Left lung (tissue), 14 donors: ENCODE measurements at places on chromosomes 5 and 9.
A peak's percentile ranks its signal among the peaks of the same experiment; 100 is the strongest.

- H3K27ac ChIP-seq = no peak overlapping the region
- H3K27me3 ChIP-seq = no peaks in the 10 kb centered on the region
- no peaks in the 10 kb centered on the region for H3K36me3 ChIP-seq
- no peak for DNase-seq
- H3K4me1 ChIP-seq = peaks cover 12% of the 10 kb centered on the region
- no peak overlapping the region for H3K4me3 ChIP-seq
These were observed 8.1 kb downstream of the PRELID2 start for GRCh38 chr5:145826895-145827674.

DNA sequence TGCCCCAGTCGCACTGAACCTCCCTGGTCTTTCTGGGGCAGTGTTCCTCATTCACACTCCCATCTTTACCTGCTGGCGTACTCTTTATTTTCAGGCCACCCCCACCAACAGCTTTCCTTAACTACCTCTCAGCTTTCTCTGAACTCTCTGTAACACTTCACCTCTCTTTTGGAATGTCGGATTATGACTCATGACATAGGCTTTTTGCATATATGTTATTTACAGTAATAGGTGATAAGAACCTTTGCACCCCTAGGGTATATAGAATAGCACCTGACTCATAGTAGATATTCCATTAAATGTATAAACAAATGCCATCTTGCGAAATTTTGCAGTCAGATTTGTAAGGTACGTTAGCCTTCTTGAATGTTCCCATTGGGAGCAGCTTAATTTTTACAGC, 52.9 kb upstream of the MIER3 start:
- H3K4me1 ChIP-seq = no peaks in the 10 kb centered on the region
- no peak overlapping the region for H3K27ac ChIP-seq
- H3K27me3 ChIP-seq = no peaks in the 10 kb centered on the region
- no peak for DNase-seq
- H3K4me3 ChIP-seq = no peak overlapping the region

DNA sequence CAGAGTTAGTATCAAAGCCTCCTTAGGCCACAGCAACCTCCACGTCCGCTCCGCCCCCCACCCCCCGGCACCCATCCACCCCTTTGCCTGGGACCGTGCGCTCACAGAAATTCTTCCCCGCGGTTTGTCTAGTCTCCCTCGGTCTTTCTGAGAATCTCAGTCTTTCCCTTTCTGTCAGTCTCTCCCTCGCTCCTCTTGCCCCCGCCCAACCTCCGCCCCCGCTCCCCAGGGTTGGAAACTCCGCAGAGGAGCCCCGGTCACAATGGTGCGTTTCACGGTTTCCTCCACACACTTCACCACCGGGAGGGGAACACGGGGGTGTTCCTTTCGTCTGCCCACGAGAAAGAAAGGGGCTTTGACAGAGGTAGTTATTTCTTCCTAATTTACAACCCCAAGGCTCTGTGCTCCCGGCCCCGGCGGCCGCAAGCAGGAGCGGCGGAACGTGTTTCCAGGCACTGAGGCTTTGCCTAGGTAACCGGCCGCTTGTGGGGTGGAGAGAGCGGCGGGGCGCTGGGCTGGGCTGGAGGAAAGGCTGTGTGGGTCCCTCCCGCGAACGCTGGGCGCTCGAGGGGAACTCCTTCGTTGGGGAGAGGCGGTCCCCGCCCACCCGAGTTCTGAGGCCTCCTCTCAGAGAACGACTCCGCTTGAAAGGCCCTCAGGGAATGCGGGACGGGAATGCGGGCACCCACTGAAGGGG, 2.1 kb downstream of the NR4A3 start:
- H3K4me1 ChIP-seq = peaks cover 16% of the 10 kb centered on the region
- DNase-seq = peak; percentile 20
- H3K27ac ChIP-seq = no peak overlapping the region
- H3K4me3 ChIP-seq = peak overlapping the region; percentile 60
- no peaks in the 10 kb centered on the region for H3K36me3 ChIP-seq

GRCh38 chr5:72199681-72200080, 92.4 kb downstream of the MAP1B start:
- H3K4me1 ChIP-seq = no peaks in the 10 kb centered on the region
- no peak overlapping the region for H3K27ac ChIP-seq
- no peak overlapping the region for H3K4me3 ChIP-seq
- no peak for DNase-seq

DNA sequence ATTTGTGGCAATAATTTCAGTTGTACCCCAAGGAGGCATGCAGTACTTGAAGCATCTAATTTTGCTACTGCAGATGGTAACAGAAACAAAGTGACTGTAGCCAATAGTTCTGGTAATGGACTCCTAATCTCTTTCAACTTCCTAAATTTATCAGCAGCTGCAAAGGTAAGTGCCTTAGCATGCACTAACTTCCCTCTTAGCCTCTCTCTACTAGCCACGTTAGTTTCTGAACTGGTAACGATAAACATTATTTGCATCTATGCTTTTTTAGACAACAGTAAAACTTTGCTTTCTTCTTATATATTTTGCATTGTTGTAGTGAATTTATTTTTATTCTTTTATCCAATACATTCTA, 6.2 kb upstream of the CKS2 start:
- no peak for DNase-seq

DNA sequence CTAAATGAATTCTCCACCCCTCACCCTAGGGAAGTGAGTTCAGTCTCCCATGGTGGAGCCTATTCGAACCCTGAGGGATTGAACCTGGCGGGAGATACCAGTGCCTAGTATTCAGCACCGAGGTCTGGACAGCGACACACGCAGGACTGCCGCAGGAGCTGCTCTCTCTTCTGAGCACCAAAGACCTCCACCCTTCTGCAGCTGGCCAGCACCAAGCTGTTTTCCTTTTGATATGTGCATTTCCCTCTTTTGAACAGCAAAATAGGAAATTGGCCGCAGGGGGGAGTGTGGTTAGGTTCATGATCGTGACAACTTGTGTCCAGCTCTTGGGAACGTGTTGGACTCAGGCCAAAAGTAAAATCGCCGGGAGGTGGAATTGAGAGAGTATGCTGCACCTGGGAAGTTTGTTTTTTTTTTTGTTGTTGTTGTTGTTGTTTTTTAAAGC, 1.2 kb upstream of the PCSK1 start:
- H3K27me3 ChIP-seq = peaks cover 44% of the 10 kb centered on the region
- no peak overlapping the region for H3K27ac ChIP-seq
- H3K4me3 ChIP-seq = no peak overlapping the region
- H3K36me3 ChIP-seq = no peaks in the 10 kb centered on the region

DNA sequence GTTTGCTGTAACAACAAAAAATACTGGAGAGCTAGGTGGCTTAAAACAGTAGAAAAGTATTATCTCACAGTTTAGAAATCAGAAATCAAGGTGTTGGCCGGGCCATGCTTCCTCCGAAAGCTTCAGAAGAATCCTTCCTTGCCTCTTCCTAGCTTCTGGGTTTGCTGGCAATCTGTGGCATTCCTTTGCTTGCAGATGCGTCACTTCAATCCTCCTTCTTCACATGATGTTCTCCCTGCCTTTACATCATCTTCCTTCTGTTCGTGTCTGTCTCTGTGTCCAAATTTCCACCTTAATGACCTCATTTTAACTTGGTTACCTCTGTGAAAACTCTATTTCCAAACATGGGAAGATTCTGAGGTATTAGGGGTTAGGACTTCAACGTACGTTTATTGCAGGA, 90.4 kb upstream of the CHD1 start:
- H3K4me1 ChIP-seq = peaks cover 6% of the 10 kb centered on the region
- no peaks in the 10 kb centered on the region for H3K36me3 ChIP-seq
- DNase-seq = no peak
- H3K4me3 ChIP-seq = no peak overlapping the region
- no peaks in the 10 kb centered on the region for H3K27me3 ChIP-seq
- H3K27ac ChIP-seq = no peak overlapping the region

DNA sequence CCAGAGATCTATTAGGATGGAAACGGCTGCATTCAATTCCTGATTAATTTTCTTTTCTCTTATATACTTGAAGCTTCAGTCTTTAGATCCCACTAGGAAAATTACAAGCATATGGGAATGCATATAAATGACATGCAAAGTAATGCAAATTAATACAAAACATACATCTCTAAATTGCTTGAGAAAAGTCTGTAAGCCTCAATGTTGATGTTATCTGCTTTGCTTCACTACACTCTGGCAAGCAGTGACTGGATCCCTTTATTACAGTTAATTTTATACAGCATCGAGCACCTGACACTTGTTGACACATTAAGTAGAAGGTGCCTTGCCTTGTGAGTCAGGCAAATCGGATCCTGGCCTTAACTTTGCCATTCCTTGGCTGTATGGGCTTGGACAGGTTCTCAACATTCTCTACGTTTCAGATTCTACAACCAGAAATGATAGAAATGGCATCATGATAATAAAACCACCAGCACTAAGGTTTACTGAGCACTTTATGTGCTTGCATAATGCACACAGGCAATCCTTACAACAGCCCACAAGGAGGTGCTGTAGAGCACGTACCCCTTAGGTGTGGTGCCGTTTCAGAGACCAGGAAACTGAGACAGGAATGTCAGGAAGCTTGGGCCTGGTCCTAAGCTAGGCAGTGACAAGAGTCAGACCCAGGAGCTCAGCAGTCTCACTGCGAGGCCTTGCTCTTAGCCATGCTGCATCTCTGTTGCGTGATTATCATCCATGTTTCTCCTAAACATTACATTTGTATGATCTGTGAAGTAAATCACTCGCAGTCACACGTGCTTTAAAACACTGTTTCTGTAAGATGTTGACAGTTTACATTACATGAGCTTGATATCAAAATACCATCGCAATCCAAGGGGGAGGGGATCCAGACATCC, 2.7 kb downstream of the GCNT4 start:
- DNase-seq = peak; percentile 50
- no peaks in the 10 kb centered on the region for H3K36me3 ChIP-seq
- H3K27ac ChIP-seq = no peak overlapping the region
- peaks cover 23% of the 10 kb centered on the region for H3K4me1 ChIP-seq
- H3K27me3 ChIP-seq = peaks cover 46% of the 10 kb centered on the region

- H3K36me3 ChIP-seq = no peaks in the 10 kb centered on the region
- H3K4me3 ChIP-seq = no peak overlapping the region
These were observed 5.7 kb downstream of the SLC6A3 start for GRCh38 chr5:1439388-1440097.

DNA sequence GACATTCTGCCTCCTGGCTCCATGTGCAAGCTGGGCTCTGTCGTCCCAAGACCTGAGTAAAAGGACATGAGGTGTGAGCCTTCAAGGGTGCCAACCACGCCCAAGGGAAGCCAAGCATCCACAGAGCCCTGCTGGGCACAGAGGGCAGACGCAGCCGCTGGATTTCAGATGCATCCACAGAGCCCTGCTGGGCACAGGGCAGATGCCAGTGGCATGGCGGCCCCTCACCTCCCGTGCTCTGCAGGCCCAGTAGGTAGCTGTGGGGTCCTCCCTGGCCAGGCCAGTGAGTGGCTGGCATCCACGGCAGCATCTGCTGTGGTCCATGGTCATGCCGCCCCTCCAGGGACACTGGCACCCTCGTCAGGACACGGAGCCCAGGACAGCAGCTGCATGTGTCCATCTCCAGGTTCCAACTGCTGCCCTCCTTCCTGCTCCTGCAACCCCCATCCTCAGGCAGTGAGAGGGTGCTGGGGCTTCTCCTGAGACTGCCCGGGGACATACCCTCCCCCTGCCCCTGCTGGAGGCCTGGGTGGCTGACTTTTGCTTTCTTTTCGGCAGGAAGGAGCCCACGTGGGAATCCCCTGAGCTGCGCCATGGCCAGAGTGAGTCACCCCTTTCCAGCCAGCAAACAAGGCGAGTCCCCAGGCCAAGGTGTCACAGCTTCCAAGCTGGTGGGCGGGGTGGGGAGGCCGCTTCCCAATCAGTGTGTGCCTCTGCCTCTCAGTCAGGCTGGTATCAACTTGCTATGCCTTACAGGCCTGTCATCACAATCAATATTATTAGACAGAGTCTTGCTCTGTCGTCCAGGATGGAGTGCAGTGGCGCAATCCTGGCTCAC, 4.0 kb upstream of the TRAF2 start:
- no peaks in the 10 kb centered on the region for H3K27me3 ChIP-seq
- no peaks in the 10 kb centered on the region for H3K36me3 ChIP-seq
